A375 (cell line): ENCODE measurements at places on chromosomes 5 and 9. TPM values are rescaled to one million over a fixed set of nuclear protein-coding genes. Genes with fewer than 3 reads are reported as not detected.

Gene SPAAR
- 0.60 TPM in 1 of 2 replicates, not detected in the other for total RNA-seq

Gene CAAP1
- 68.2 and 96.9 TPM in 2 replicates for total RNA-seq

Gene TSSK1B
- total RNA-seq, result 0.11 TPM in 1 of 2 replicates, not detected in the other

Gene CTNND2
- total RNA-seq, result 0.49 and 0.74 TPM in 2 replicates

Gene SPATA9
- 0.13 TPM in 1 of 2 replicates, not detected in the other for total RNA-seq

Gene AJM1
- total RNA-seq, result 3.0 and 4.7 TPM in 2 replicates

Gene GALNT10
- total RNA-seq, result 9.1 and 12.7 TPM in 2 replicates

Gene RAB3C
- total RNA-seq, result not detected in 2 replicates

Gene F2RL1
- total RNA-seq, result 6.3 and 7.9 TPM in 2 replicates

Gene TYRP1
- 0.11 TPM in 1 of 2 replicates, not detected in the other for total RNA-seq

Gene PDZD2
- 5.5 and 6.0 TPM in 2 replicates for total RNA-seq

Gene PCDHB2
- total RNA-seq, result 11.2 and 12.8 TPM in 2 replicates

Gene NMUR2
- total RNA-seq, result 0.13 TPM in 1 of 2 replicates, not detected in the other

Gene INSL4
- total RNA-seq, result not detected in 2 replicates

Gene JAKMIP2
- total RNA-seq, result 2.5 and 2.6 TPM in 2 replicates

Gene GPR151
- total RNA-seq, result not detected in 2 replicates

Gene NME5
- total RNA-seq, result not detected in 2 replicates

Gene FOXI1
- total RNA-seq, result not detected in 2 replicates

Gene FUT7
- total RNA-seq, result not detected in 2 replicates

Gene BARX1
- total RNA-seq, result 11.1 and 12.4 TPM in 2 replicates

Gene ITK
- total RNA-seq, result not detected in 2 replicates

Gene NR2F1
- total RNA-seq, result 8.7 and 9.3 TPM in 2 replicates

Gene KIAA1958
- total RNA-seq, result 3.4 and 5.5 TPM in 2 replicates

Gene CAMSAP1
- total RNA-seq, result 18.9 and 25.8 TPM in 2 replicates

Gene DROSHA
- 97.0 and 101 TPM in 2 replicates for total RNA-seq
